Lower lobe of right lung (tissue), 2 donors: ENCODE measurements at places on chromosomes 2 and 18. TPM values are rescaled to one million over a fixed set of nuclear protein-coding genes. Genes with fewer than 3 reads are reported as not detected.

The NPAS2 gene
- 10.1 TPM for total RNA-seq

GRCh38 chr2:224308272-224308911 lies 93.5 kb downstream of the FAM124B start:
- no peak for DNase-seq

DNA sequence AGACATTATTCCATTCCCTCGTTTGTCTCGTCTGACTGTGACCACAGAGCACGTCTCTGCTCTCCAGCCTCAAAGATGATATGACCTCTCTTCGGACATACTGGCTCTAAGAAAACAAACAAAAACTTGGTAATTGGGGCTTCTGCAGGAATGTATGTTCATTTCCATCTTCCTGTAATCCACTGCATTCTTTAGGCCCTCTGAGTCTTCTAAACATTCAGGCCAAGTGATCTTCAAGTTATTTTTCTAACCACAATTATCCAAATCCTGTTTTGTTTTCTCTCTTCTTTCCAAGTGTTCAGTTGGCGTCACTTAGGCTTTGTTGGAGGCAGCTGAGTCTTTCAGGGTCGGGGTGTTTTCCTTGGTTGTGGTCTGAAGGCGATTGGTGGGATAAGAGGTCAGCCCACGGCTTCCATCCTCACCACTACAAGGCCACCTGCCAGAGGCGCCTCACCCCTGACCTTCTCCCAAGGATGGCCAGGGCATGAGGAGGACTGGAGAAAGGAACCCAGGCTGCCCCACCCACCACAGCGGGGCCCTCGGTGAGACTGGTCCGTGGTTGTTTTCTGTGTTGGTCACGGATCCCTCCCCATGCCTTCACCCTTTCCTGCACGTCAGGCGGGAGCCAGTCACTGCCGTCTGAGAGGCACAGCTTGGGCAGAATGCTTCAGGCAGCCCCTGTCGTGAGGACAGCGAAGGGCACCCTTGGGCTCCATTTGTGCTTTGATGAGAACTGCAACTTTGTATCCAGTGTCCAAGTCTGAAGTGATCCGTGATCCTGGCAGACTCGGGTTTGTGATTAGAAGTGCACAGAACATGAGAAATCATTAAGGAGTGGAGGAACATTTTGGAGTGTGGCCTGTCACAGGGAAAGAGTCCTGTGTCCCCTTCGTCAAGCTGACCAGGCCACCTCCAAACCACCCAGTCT lies 88.6 kb upstream of the FHL2 start:
- no peak for DNase-seq

The ELOA2 gene
- not detected for total RNA-seq

DNA sequence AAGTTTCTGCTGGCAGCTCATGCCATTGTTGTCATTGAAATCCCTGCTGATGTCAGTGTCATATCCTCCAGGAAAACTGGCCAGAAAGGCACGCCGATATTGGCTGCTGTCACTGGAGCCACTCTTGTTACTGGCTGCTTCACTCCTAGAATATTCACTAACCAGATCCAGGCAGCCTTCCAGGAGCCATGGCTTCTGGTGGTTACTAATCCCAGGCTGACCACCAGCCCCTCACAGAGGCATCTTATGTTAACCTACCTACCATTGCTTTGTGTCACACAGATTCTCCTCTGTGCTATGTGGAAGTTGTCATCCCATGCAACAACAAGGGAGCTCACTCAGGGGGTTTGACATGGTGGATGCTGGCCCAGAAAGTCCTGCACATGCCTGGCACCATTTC lies 27.0 kb upstream of the MTX2 start:
- DNase-seq = no peak

GRCh38 chr2:100939445-100939844 lies 62.6 kb upstream of the RPL31 start:
- no peak for DNase-seq

The TEX261 gene
- total RNA-seq = 71.3 TPM

The MAP2 gene
- total RNA-seq = 22.6 TPM

The TUBB8B gene
- 0.47 TPM for total RNA-seq

DNA sequence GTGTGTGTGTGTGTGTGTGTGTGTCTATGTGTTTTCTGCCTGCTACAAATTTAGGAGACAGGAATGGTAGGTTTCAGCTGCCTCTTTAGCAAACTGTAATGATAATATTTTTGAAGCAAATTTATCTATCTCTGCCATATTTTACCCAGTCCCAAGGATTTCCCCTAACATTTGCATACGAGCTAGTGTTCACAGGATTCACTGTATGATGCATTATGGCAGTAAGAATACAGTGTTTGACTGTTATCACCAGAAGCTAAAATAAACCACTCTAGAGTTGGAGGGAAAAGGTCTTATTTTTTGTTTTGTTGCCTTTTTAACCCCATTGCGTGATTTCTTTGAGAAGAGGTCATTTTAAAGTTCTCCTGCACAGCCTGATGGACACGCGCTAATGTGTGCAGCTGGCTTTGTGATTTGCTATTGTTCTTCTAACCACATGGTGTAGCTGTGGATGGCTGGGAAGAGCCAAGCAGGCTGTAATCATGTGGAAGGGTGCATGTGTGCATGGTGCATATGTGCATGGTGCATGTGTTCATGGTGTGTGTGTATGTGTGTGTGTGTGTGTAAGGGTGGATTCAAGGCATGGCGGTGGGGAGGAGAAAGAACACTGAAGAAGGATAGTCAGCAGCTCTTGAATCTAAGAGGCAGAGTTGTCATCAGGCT lies 62.4 kb downstream of the PLB1 start:
- DNase-seq = no peak

- DNase-seq = no peak
Observed at GRCh38 chr2:130376433-130377293, 20.8 kb downstream of the PTPN18 start.

DNA sequence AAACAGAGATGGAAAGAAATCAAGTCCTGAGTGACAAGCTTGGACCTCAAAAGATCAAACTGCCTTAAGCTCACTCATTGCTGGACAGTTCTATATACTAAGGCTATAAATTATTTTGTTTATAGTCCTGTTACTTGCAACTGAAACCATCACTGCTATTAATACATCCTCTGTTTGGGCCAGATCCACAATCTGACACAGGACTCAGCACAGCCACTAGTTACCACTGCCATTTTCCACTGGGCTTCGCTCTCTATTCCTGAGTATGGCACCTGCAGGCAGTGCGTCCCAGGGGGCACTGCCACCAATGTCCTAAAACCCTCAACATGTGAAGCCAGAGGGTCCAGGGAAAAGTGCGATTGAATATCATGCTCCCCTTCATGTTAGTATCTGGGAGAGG lies 52.3 kb downstream of the CYP26B1 start:
- DNase-seq = no peak

- DNase-seq = no peak
Observed at GRCh38 chr18:9855681-9856080, 30.1 kb upstream of the TXNDC2 start.

DNA sequence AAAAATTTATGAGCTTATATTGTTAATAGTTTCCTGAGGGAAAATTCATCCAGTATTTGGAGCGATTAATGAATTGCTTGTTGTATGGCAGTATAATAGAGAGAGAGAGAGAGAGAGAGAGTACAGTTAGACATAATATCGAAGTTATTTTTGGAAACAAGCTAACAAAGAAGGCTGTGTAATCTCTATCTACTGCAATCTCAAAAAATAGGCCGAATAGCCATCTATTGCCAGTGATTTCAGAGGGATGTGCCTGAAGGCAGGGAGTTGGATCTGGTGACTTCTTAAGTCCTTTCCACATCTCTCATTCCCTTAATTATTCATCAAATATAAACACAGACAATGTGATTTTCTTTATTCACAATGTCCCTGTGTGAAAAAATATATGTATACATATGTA lies 433.1 kb upstream of the RAB12 start:
- DNase-seq = no peak
